ENCODE measurements at places on chromosomes 7 and 10.

DNA sequence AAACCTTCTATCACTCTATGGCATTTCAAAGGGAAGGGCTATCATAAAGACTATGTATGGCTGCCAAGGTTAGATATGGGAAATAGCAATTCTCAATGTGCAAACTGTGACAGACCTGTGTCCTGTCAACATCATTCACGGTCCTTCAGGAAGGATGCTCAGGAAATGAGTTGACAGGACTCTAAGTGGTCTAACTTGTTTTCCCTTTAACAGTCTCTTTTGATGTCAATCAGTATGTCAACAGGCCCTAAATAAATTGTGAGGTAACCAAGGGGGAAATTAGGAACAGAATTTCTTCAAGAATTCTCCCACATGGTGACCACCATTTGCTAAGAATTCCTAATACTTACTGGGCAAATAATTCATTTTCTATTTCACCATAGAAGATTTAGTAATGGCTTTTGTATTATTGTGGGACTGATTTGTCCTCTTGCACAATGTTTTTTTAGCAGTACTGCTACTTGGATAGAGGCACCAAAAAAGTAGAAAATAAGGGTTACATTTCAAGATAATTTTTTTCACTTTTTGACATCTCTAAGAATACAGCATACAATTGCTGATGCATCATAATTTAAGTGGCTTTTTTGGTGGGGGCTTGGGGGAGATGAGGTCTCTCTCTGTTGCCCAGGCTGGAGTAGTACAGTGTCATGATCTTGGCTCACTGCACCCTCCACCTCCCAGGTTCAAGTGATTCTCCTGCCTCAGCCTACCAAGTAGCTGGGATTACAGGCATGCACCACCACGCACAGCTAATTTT is 275.8 kb downstream of the CACNA2D1 start:
- no peak for DNase-seq

- no peak for DNase-seq
These were observed 199.7 kb downstream of the BMPER start for GRCh38 chr7:34104992-34105391.

DNA sequence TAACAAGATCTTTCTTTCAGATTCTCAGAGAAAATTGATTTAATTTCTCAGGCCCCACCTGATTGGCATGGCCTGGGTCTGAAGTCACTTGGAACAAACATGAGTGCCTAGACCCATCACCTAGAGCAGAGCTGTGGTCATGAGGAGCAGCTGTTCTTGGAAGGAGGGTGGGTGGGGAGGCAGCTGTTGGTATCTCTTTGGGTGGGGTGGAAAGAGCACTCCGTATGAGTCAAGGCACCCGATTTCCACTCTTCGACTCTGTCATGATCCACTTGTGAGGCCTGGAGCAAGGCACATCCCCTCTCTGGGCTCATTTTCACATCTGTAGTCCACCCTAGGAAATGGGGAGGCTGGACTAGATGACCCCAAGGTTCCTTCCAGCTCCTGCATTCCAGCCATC is 156.7 kb downstream of the C10orf105 start:
- DNase-seq = no peak

DNA sequence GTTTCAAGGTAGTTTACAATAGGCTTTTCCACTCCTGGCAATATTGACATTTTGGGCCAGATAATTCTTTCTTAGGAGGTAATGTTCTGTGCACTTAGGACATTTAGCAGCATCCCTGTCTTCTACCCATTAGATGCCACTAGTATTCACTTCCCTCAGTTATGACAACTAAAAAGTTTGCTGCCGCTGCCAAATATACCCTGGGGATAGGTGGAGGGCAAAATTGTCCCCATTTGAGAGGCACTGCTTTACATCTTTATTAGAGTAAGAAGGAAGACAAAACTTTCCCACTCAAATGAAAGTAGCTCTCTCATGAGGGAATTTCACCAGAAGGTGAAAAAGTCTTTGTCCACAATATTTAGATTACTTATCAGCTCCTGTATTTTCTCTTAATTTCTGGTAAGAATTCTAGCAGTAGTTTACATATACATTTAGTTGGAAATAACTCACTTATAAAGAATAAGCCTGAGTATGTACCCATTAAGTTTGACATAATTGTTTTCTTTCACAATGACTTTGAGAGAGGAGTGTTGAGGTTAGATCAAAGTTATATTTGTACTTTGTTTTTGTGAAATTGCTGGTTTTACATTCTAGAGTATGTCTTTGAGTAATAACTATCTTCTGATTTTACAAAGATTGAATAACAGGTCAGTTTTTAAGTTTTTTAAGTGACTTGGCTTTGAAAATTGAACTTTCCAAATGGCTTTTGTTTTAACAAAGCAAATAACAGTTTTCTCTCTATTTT is 46.0 kb downstream of the HELLS start:
- no peak for DNase-seq

GRCh38 chr7:108129018-108129965 is 869 bp downstream of the LAMB4 start:
- DNase-seq = no peak

- no peak for DNase-seq
These were observed 23.5 kb downstream of the NACAD start for GRCh38 chr7:45065031-45065995.

Data from stimulated activated CD8-positive, alpha-beta memory T cell treated with anti-CD3 and anti-CD28 coated beads, Interleukin-7, amount 100 ng/mL, for 24 hours (primary cell).